Stimulated activated CD8-positive, alpha-beta memory T cell treated with anti-CD3 and anti-CD28 coated beads, Interleukin-4, amount 100 ng/mL, for 4 hours (primary cell): ENCODE measurements at places on chromosomes 11 and 22.

GRCh38 chr11:134126217-134126822 lies 57.4 kb downstream of the JAM3 start:
- DNase-seq, result no peak

DNA sequence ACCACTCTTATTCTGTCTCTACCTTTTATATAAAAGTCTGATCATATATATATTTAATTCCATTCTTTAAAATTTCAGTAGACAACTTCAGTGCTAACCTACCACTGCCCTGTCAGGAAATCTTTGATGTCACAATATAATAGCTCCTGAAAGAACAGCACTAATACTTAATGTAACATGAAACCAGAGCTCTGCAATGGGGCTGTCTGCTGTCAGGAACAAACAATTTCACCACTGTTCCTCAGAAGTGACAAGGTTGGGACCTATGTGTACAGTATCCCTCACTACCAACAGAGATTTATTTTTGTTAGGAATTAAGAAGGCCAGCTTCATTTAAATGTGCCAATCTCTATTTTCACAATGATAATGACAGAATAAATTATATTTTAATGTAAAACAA lies 165.5 kb upstream of the C11orf58 start:
- DNase-seq, result no peak

DNA sequence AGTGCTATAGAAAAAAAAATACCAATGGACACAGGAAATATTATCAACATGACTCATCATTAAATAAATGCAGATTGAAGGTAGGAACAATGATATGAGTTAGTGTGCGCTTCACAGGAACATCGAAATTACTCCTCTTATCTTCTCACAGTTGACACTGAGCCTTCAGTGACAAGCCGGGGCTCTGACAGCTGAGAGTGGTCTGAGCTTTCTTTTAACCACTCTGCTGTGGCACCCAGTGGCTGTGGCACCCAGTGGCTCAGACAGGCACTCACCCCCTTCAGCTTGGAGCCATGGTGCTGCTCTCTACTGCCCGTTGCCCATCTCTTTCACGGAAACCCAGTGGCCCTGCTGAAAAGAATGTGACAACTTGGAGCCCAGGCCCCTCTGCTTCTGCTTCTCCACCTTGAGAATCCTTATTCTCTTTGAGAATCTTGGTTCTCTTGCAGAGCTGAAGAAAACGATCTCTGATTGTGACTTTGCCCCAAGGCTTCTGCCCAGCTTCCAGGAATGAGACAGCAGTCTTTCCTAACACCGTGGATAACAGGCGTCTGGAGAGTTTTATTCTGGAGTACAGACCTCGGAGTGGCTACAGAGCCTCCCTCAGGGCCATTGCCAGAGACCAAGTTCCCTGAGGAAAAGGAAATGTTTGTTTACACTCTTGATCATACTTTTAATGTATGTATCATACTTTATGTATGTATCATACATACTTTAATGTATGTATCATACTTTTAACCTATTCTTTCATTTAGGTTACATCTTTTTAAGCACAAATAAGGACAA lies 37.1 kb upstream of the OR8B8 start:
- DNase-seq, result no peak

DNA sequence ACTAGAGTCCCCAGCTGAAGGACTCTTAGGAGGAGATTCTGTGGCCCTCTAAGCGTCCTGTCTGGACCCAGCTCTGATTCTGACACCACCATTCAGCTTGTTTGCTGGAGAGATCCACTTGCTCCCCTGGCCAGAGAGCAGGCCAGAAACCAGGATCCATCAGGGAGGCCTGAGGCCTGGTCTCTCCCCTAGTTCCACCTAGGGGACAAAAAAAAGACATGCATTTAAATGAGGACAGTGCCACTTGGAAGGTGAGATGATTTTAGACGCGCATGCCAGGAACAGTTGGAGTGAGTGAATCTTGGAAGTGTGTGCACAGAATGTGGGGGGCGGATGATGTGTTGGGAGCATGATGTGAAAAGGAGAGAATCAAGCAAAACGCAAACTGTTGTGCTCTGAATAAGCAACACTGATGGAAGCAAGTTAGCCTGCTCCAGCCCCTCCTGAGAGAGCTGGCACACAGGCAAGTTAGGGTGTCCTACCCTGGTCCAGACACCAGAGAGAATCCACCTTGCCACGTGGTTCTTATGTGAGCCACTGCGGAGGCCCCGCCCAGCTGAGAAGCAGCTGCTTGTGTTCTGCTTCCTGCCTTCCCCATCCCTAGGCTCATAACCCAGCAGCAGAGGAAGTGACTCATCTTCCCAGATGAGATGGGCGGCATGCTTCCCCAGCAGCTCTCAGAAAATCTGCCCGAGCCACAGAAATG lies 8.0 kb upstream of the SLCO2B1 start:
- peak; percentile 41 for DNase-seq

GRCh38 chr11:79033833-79034232 lies 407.0 kb downstream of the TENM4 start:
- no peak for DNase-seq

DNA sequence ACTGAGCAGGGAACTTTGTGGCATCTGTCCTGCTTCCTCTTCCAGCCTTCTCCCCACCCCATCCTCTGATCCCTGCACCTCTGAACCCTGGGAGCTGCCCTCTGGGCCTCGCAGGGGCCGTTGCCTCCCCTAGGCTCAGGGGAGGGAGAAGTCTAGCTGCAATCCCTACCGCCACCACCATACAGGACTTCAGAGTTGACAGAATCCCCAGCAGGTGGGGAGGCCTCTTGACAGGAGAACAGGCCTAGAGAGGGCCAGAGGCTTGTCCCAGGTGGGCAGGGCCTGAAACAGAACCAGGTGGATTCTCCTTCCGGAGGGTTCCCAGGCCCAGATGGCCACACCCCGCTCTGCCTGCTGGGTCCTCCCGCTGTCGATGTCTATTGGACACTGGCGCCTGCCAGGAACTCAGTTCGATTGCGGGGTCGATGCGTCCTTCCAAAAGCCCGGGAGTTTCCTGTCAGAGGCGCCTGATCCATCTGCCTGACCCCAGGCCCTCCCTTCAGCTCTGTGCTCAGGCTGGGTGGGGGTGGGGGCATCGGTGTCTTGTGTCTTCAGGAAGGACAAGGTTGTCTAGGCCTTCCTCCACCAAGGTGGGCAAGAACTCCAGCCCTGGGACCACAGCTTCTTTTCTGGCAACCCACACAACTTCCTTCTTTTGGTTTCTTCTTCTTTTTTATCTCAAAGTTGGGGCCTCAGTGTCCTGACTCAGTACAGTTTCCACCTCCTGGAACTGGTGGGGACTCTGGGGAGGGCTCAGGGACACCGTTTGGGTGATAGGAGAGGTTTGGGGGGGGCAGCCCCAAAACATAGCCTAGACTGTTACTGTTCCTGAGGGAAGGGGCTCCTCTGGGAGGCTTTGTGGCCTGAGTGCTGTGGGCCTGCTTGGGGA lies 6.4 kb downstream of the STARD10 start:
- no peak for DNase-seq

DNA sequence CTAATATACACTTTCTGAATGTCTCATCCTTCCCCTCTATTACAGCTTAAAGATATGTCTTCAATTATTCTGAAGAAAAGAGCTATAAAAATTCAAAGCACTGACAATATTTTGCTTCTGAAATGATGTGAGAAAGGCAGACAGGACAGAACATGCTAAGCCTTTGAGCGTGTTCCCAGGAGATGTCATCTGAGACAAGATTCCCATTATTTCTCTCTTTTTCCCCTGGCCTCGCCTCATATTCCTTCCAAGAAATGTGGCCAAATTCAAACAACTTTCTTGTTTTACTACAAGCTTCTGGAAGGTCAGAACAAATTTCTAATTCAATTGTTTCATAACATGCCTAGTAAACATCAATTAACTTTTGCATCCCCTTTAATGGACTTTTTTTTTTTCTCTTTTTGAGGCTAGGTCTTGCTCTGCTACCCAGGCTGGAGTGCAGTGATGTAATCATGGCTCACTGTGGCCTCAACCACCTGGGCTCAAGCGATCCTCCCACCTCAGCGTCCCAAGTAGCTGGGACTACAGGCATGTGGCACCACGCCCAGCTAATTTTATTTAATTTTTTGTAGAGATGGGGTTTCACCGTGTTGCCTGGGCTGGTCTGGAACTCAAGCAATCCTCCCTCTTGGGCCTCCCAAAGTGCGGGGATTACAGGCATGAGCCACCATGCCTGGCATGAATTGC lies 37.1 kb upstream of the NFRKB start:
- DNase-seq, result no peak

DNA sequence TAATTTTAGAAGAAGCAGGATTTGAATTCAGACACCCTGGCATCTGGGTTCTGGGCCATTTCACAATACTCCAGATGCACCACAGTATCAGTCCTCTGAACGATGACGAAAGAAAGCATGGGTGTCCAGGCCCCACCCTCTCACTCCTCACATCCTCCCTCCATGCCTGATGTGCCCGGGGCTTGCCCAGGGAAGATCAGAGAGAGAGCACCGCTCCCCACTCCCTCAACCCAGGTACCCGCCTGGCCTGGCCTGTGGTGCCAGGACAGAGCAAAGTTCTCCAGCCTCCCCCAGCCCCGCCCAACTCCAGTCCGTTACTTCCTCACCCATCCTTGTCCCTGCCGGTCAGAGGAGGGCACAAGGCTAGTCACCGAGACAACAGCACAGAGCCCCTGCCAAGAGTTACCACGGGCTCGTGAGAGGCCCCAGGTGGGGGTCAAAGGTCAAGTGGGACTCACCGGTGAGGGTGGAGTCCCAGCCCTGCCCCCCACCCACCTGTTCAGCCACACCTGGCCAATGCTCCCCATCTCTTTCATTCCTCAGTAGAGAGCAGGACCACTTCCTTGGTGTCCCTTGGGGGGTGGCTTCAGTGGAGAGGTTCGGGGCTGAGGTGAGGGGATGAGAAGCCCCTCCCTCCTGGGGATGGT lies 8.1 kb downstream of the BCL9L start:
- no peak for DNase-seq

- DNase-seq, result no peak
Measured at GRCh38 chr22:50169181-50169759, 1.3 kb upstream of the PANX2 start.

DNA sequence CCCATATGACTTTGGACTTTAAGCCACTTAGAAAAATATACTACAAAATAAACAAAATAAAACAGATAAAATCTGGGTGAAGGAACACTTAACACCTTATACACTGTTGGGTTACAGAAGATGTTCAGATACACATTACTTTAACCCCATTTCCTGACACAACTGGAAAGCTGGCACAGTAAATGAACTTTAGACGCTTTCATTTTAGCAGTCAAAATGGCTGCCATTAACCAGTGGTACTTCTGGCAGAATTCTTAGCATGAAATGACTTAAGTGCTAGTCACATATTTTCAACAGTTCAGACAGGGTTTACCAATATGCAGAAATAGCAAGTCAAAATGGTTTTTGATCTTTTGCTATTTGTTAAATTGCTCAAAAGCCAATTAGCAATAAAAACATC lies 37.9 kb downstream of the PIK3C2A start:
- DNase-seq, result no peak
